ENCODE measurements at places on chromosomes 2 and 18.

GRCh38 chr2:36982467-36982866 is 16.1 kb upstream of the STRN start:
- no peak for DNase-seq

DNA sequence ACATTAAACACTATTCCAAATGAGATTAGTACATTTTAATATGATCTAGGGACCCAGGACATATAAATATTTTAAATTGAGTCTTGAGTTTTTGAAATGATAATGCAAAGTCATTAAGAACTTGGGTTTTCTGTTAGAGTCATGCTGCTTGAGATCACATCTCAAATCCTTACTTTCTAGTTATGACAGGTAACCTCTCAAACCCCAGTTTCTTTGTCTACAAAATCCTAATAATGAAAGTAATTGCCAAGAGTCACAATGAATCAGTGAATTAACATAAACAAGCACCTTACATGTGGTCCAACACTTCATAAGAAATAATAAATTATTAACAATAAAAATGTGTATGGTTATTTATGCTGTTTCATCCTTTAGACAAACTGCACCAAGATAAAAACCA is 607.6 kb downstream of the LRP1B start:
- DNase-seq, result no peak

- DNase-seq, result no peak
Observed at GRCh38 chr2:151842830-151843690, 14.8 kb upstream of the ARL5A start.

DNA sequence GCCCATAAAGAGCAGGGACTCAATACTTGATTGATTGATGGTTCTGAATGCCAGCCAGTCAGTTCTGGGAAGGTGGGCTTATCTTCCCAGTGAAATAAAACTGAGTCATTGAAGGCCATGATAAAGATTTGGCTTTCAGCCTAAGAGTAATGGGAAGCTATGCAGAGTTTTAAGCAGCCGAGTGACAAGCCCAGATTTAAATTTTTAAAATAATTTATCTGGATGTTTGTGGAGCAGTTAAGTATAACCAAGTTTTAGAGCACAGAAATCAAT is 122.8 kb downstream of the RAPGEF4 start:
- DNase-seq, result no peak

DNA sequence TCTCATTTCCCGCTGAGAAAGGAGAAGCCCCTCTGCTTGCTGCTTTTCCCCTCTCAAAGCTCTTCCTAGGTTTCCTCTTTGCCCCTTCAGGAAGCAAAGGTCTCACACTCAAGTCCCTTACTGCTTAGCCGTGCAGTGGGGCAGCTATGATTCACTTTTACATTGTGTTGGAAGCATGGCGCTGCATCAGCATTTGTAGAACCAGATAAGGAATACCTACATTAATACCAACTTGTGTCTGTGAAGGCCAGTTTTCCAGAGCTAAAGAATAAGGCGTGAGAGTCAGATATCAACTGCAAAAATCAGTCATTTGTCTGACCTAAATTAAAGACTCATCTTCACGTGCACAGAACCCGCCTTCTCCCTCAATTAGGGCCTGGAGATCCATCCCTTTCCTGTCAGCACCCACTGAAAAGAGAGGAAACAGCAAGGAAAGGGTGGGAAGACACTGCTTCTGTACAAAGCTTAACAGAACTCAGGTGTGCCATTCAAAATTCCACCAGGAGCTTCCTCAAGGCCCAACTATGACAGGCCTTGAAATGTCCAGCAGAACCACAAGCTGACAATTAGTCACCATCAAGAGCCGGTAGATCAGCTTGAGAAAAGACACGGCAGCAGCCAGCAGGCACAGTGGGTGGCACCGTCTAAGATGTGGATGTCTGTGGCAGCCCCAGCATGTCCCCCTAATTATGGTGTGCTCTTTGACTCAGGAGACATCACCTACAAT is 16.1 kb upstream of the XDH start:
- DNase-seq, result no peak

DNA sequence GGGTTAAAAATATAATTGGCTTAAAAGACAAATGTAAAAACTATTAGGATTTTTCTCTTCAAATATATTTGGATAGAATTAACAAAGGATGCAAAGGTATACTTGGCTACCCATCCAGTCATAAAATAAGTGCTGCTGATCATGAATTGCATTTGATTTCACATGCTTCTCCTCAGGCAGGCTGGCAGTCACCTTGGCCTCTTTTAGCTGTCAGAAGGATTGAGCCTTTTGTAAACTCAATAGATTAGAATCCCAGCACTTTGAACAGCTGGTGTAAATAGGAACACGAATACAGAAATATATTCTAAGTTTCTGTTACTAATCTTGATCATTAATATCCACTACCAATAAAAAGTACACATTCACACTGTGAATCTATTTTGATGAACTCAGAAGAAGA is 169.4 kb upstream of the UNC80 start:
- DNase-seq, result no peak

DNA sequence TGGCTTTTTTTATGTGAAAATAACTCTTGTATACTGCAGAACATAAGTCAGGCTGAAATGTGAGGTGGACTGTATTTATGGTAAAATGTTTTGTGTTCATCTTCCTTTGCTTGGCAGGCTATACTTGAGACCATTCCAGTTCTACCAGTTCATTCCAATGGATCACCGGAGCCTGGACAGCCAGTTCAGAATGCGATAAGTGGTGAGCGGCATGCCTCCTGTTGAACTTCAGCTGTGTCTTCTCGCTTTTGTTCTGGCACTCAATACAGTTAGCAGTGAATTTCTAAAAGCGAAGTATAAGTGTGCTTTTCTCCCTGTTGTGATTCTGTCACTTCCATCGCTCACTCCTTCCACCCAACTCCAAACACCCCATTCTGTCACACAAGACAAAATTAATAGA is 138.5 kb downstream of the ARHGAP28 start:
- no peak for DNase-seq

- DNase-seq, result no peak
Observed at GRCh38 chr2:54572262-54572635, 116.1 kb downstream of the SPTBN1 start.

DNA sequence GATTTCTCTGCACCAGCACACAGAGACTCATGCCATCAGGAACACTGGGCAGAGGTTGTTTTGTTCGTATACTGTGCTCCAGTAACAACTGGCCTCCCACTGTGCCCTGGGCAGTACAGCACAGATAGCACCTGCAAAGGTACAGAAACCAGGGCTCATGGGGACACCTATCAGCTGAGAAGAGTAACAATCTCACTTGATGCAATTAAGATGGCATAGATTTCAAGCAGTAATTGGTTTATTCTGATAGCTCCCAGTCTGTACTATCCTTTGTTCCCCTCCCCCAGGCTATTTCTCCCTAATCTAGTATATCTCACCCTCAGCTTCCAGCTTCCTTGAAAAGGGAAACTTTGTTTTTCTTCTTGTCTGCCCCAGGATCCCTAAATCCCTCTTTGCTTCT is 343.9 kb upstream of the MMADHC start:
- DNase-seq, result no peak

- no peak for DNase-seq
Observed at GRCh38 chr18:61464551-61465142, 131.4 kb downstream of the CDH20 start.

DNA sequence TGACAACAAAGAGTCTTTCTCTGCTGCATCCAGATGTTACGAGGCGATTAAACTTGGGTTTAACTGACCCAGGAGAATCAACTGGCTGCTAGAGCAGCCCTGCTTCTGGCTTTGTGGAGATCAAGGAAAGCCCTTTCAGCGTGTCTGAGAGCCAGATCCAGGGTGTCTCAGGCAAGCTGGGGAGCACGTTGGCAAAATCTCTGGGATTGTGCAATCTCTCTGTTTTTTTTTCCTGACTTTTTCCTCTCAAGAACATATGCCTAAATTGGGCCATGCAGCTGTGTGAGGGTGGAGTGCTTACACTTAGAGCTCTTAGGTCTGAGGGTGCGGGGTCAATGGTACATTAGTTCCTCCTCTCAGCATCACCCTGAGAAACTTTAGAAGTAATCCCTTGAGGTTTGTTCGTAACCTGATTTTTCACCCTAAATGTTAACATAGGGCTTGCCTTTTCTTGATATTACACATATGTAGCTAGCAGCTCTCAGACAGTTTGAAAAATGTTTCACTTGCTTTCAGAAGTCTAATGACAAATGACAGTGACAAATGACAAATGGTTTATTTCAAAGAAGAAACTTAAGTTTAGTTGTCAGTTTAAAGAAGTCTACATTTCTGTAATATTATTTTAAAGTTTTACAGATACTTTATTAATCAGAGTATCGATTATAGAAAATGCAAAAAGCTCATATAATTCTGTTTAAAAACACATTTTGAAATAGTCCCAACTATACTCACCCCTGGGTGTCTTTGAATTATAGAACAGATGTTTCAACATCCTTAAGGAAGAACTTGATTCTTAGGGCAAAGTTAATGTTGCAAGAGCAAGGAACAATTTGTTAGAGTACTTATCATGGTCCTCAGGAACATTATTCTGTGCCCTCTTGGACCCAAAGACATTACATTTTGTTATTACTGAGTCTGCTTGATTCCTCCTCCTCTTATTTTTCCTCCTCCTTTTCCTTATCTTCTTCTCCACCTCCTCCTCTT is 38.4 kb upstream of the ZSWIM2 start:
- no peak for DNase-seq

GRCh38 chr18:25282896-25283703 is 68.9 kb downstream of the ZNF521 start:
- DNase-seq, result no peak

Data from naive B cell (primary cell).